NT2/D1 (cell line): ENCODE measurements at places on chromosomes 4 and X.

- DNase-seq = no peak
Measured at GRCh38 chr4:124555959-124556358, 156.6 kb downstream of the ANKRD50 start.

- no peak for DNase-seq
Measured at GRCh38 chr4:76570141-76570973, 135.3 kb downstream of the SHROOM3 start.

- no peak for DNase-seq
Measured at GRCh38 chr4:41256131-41256739, 493 bp upstream of the UCHL1 start.

DNA sequence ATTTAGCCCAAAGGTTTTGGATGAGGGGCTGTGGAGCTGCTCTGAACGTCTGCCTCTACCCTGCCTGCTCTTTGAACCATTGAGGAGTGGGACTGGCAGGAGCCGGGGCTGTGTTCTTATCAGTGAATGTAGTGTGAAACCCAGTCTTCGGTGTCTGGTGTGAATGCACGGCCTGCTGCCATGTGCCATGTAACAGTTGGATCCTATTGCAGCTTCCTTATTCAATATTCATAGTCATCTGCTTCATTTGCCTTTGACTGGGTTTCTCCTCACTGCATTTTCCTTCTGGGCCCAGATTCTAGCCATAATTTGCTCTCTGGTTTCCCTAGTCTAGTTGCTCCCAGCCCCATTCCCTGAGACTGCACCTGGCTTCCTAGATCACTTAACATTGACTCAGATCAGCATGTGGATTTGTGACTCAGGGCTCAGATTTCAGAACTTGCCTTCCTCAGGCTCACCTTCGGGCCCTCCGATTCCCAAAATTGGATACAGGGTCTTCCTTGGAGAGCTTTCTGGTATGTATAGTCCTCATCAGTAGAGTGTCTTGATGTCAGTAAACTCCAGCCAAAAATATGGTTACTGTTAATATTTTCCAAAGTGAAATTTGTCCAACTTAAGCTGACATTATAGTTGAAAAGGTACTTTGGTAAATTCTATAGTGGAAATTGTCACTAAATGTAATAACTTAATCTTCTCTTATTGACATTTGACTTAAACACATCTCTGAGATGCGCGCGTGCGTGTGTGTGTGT lies 94.0 kb upstream of the DDIT4L start:
- DNase-seq = no peak

DNA sequence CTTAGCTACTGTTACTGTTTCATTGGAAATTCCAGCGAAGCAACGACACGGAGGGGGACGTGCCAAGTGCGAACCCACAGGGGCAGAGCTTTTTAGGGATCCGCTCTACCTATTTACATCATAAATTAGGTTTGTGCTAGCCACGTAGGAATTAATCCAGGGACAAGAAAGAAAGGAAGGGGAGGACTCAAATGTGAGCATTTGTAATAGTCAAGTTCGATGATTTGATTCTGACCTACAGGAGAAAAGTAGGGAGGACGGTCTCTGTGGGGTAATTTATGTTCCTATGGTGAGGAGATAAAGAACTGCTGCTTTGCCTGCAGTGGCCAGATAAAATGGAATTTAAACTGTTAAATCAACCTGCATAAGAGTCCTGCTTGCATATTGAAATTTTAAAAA lies 1.7 kb downstream of the INTS6L start:
- no peak for DNase-seq

DNA sequence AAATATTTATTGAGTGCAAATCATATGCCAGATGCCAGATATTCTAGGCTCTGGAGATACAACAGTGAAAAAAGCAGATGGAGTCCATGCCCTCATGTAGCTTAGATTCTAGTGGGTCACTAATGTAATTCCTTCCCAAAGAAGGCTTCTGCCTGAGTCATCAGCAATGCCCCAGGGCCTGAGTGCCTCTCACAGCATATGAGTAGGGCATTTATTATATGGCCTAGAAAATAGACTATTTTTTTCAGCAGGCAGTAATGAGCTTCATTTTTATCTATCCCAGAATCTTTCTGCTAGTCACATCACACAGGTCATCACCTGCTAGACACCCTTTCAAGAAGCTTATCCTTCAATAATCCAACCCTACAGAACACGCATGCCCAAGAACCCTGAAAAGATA lies 22.3 kb downstream of the TMEM31 start:
- DNase-seq = no peak

DNA sequence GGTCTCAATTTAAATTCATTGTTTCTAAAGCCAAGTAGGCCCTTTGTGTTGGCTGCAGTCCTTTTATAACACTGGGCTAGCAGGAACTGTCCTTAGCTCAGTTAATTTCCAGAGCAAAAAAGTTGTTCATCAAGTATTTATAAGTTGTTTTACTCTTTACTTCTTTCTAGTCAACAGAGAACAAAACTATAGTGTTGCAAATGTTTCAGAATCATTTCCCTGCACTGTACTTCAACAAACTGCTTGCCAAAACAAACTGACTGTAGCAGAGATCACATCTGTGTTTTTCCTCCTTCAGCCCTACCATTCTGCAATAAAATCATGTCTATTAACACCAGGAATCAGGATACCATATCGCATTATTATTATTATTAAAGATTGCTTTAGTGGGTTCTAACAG lies 168.5 kb upstream of the SH3RF1 start:
- no peak for DNase-seq
